ENCODE measurements at places on chromosomes 2 and 18. TPM values are rescaled to one million over a fixed set of nuclear protein-coding genes. Genes with fewer than 3 reads are reported as not detected.

AOX1 gene
- polyA plus RNA-seq, result 1.7 TPM

NAT8 gene
- polyA plus RNA-seq, result 26.7 TPM

MAPRE2 gene
- polyA plus RNA-seq, result 28.5 TPM

FKBP7 gene
- 71.5 TPM for polyA plus RNA-seq

NT5C1B gene
- polyA plus RNA-seq, result 1.3 TPM

UGT1A6 gene
- 3.6 TPM for polyA plus RNA-seq

NDC80 gene
- polyA plus RNA-seq, result 27.2 TPM
